MCF 10A (cell line): ENCODE measurements at places on chromosomes 5 and 9. TPM values are rescaled to one million over a fixed set of nuclear protein-coding genes. Genes with fewer than 3 reads are reported as not detected.

NTMT1 gene
- 32.9 and 49.2 TPM in 2 replicates for total RNA-seq

PSD2 gene
- total RNA-seq, result not detected in 2 replicates

LCN2 gene
- 7.7 and 41.6 TPM in 2 replicates for total RNA-seq

LCN1 gene
- not detected in 2 replicates for total RNA-seq

GLRA1 gene
- not detected in 2 replicates for total RNA-seq

STPG3 gene
- not detected in 2 replicates for total RNA-seq

PCDHA11 gene
- total RNA-seq, result 0.27 and 0.49 TPM in 2 replicates
